ENCODE measurements at places on chromosomes 2 and 18. TPM values are rescaled to one million over a fixed set of nuclear protein-coding genes. Genes with fewer than 3 reads are reported as not detected.

DNA sequence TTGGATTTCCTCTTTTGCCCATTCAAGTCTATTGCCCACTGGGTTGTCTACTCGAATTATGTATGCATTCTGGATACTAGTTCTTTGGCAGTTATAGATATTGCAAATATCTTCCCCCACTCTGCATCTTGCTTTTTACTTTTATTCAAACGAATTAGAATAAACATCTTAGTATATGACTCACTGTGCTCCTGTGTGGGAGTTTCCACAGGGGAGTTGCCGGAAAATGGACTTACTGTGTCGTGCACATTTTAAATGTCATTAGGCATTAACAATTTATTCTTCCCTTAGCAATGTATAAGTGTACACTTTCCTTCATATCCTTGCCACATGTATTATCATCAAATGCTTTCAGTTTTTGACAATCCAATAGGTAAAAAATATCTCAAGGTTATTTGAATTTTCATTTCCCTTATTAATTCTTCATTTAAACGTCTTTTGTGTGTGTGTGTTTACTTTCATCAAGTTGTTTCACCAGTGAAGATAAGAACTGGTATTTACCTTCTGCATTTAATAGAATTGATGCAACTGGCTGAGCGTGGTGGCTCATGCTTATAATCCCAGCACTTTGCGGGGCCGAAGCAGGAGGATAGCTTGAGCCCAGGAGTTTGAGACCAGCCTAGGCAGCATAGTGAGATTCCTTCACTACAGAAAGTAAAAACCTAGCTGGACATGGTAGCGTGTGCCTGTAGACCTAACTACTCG is 4.6 kb upstream of the UGT1A5 start:
- peaks cover 47% of the 10 kb centered on the region for H3K4me1 ChIP-seq
- peak; percentile 74 for DNase-seq
- no peaks in the 10 kb centered on the region for H3K27me3 ChIP-seq
- peak overlapping the region; percentile 91 for H3K27ac ChIP-seq
- peak overlapping the region; percentile 53 for H3K4me3 ChIP-seq

GRCh38 chr2:60052601-60053000 is 500.9 kb downstream of the BCL11A start:
- H3K36me3 ChIP-seq = no peaks in the 10 kb centered on the region
- H3K4me3 ChIP-seq = no peak overlapping the region
- H3K4me1 ChIP-seq = no peaks in the 10 kb centered on the region
- no peak overlapping the region for H3K27ac ChIP-seq
- DNase-seq = no peak

FER1L5 gene
- not detected for total RNA-seq

GRCh38 chr2:105635564-105635963 is 109.1 kb upstream of the NCK2 start:
- no peak for DNase-seq
- H3K4me3 ChIP-seq = no peak overlapping the region
- H3K4me1 ChIP-seq = no peaks in the 10 kb centered on the region
- H3K27me3 ChIP-seq = peaks cover 14% of the 10 kb centered on the region
- H3K27ac ChIP-seq = no peak overlapping the region

- peak overlapping the region; percentile 83 for H3K27ac ChIP-seq
- H3K4me3 ChIP-seq = no peak overlapping the region
- no peaks in the 10 kb centered on the region for H3K36me3 ChIP-seq
- H3K4me1 ChIP-seq = peaks cover 21% of the 10 kb centered on the region
- no peaks in the 10 kb centered on the region for H3K27me3 ChIP-seq
Measured at GRCh38 chr2:31430439-31431165, 16.1 kb upstream of the XDH start.

GRCh38 chr2:29509397-29509796 is 394.2 kb downstream of the CLIP4 start:
- H3K4me1 ChIP-seq = peaks cover 7% of the 10 kb centered on the region
- no peak overlapping the region for H3K4me3 ChIP-seq
- no peaks in the 10 kb centered on the region for H3K27me3 ChIP-seq
- no peak for DNase-seq
- no peaks in the 10 kb centered on the region for H3K36me3 ChIP-seq

DNA sequence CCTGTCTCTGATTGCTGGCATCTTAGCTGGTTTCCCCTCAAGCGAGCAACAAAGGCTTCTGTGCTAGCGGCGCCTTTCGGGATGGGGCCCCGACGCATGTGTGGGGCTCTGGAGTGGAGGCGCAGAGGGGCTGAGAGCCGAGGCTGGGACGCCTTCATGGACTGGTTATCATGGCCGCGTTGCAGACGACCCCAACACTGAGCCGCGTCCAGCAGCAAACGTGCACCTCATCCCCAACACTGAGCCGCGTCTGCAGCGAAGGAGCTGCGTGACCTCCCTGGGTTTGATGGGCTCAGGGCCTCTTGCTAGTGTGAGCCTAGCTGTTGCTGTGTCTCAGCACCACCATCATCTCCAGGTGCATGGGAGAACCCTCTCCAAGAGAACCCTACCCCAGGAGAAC is 123.7 kb upstream of the CTDP1 start:
- DNase-seq = no peak
- H3K27ac ChIP-seq = no peak overlapping the region
- H3K4me1 ChIP-seq = no peaks in the 10 kb centered on the region
- no peaks in the 10 kb centered on the region for H3K36me3 ChIP-seq
- H3K4me3 ChIP-seq = no peak overlapping the region

CDH2 gene
- 39.2 TPM for total RNA-seq

- peaks cover 8% of the 10 kb centered on the region for H3K4me1 ChIP-seq
- H3K4me3 ChIP-seq = no peak overlapping the region
- no peak overlapping the region for H3K27ac ChIP-seq
- DNase-seq = no peak
Measured at GRCh38 chr18:25283781-25284180, 68.2 kb downstream of the ZNF521 start.

DNA sequence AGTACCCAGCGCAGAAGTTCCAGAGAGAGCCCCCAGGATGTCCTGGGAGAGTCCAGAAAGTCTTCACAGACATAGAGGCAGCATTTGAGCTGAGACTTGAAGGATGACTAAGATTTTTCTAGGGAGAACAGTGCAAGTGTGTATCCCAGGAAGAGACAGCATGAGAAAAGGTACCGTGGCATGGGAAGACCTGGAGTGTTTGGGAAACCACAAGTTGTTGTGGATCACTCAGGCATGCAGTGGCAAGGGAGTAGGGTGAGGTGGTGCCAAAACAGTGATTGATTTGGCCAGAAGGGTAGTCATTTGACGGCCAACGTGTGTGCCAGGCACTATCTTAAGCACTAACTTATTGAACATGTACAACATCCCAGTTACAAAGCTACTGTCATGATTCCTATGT is 24.5 kb upstream of the KCNK3 start:
- no peaks in the 10 kb centered on the region for H3K36me3 ChIP-seq
- peaks cover 14% of the 10 kb centered on the region for H3K27me3 ChIP-seq
- H3K27ac ChIP-seq = no peak overlapping the region
- peaks cover 20% of the 10 kb centered on the region for H3K4me1 ChIP-seq
- DNase-seq = no peak

DNA sequence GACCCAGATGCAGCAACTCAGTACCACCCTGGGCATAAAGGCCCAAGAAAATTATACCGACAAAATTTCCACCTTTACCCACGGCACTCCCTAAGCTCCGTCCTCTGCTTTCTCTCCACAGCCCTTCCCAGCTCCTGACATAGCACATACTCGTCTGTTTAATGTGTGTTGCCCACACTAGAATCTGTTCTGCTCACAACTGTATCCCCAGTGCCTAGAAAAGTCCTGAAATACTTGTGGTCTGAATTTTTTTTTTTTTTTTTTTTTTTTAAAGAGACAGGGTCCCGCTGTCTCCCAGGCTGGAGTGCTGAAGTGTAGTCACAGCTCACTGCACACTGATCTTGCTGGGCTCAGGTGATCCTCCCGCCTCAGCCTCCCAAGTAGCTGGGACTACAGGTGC is 62.3 kb downstream of the ADCY3 start:
- no peak for DNase-seq
- no peaks in the 10 kb centered on the region for H3K27me3 ChIP-seq
- no peaks in the 10 kb centered on the region for H3K4me1 ChIP-seq
- H3K36me3 ChIP-seq = no peaks in the 10 kb centered on the region
- H3K27ac ChIP-seq = no peak overlapping the region
- H3K4me3 ChIP-seq = no peak overlapping the region

TUBB8B gene
- not detected for total RNA-seq

GRCh38 chr18:42025491-42025890 is 70.5 kb downstream of the PIK3C3 start:
- no peak overlapping the region for H3K4me3 ChIP-seq
- H3K4me1 ChIP-seq = no peaks in the 10 kb centered on the region
- no peaks in the 10 kb centered on the region for H3K36me3 ChIP-seq
- H3K27me3 ChIP-seq = no peaks in the 10 kb centered on the region
- H3K27ac ChIP-seq = no peak overlapping the region
- DNase-seq = no peak

LAMA1 gene
- not detected for total RNA-seq

ZNF512 gene
- not detected for total RNA-seq

SFTPB gene
- total RNA-seq = not detected

- H3K4me3 ChIP-seq = no peak overlapping the region
- DNase-seq = no peak
- no peaks in the 10 kb centered on the region for H3K36me3 ChIP-seq
- H3K27me3 ChIP-seq = no peaks in the 10 kb centered on the region
Measured at GRCh38 chr2:112782234-112782799, 2.0 kb downstream of the IL1A start.

- peaks cover 3% of the 10 kb centered on the region for H3K36me3 ChIP-seq
- no peak overlapping the region for H3K4me3 ChIP-seq
- H3K27ac ChIP-seq = no peak overlapping the region
- peaks cover 4% of the 10 kb centered on the region for H3K4me1 ChIP-seq
Measured at GRCh38 chr2:186645999-186646398, 47.9 kb upstream of the FAM171B start.

GRCh38 chr2:197613509-197613987 is 61.8 kb downstream of the RFTN2 start:
- peak; percentile 86 for DNase-seq
- H3K4me1 ChIP-seq = peaks cover 33% of the 10 kb centered on the region
- peak overlapping the region; percentile 16 for H3K27ac ChIP-seq

- peaks cover 19% of the 10 kb centered on the region for H3K27me3 ChIP-seq
- no peaks in the 10 kb centered on the region for H3K36me3 ChIP-seq
- H3K4me1 ChIP-seq = no peaks in the 10 kb centered on the region
- DNase-seq = no peak
Measured at GRCh38 chr2:210938228-210938627, 381.8 kb downstream of the CPS1 start.

GRCh38 chr18:37537868-37538525 is 27.6 kb downstream of the CELF4 start:
- H3K4me1 ChIP-seq = no peaks in the 10 kb centered on the region
- H3K36me3 ChIP-seq = no peaks in the 10 kb centered on the region
- DNase-seq = peak; percentile 41

- no peak overlapping the region for H3K4me3 ChIP-seq
- DNase-seq = no peak
- H3K4me1 ChIP-seq = no peaks in the 10 kb centered on the region
- no peaks in the 10 kb centered on the region for H3K36me3 ChIP-seq
Measured at GRCh38 chr2:236214376-236214995, 46.3 kb upstream of the GBX2 start.

TMEFF2 gene
- not detected for total RNA-seq

- DNase-seq = no peak
- H3K4me1 ChIP-seq = peaks cover 27% of the 10 kb centered on the region
- H3K27ac ChIP-seq = no peak overlapping the region
- H3K36me3 ChIP-seq = no peaks in the 10 kb centered on the region
- no peaks in the 10 kb centered on the region for H3K27me3 ChIP-seq
Measured at GRCh38 chr2:85173909-85174308, 40.7 kb downstream of the TCF7L1 start.

DNA sequence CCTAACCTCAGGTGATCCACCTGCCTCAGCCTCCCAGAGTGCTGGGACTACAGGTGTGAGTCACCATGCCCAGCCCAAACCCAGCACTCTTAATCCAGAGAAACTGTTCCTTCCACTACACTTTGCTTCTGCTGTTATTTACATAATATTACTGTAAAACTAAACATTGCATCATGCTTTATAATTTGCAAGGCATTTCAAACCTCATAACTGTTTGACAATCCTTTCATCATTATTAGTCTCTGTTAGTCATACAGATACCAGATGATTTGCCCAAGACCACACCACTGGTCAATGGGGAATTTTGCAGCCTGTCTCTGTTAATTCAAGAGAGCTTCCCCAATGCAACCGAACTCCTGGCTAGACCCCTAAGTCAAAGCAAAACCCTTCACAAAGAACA is 338.3 kb downstream of the ALK start:
- H3K27ac ChIP-seq = peak overlapping the region; percentile 83
- no peak overlapping the region for H3K4me3 ChIP-seq
- no peaks in the 10 kb centered on the region for H3K27me3 ChIP-seq
- H3K4me1 ChIP-seq = peaks cover 38% of the 10 kb centered on the region
- H3K36me3 ChIP-seq = no peaks in the 10 kb centered on the region
- peak; percentile 91 for DNase-seq

GRCh38 chr18:811892-812375 is at the start of gene YES1:
TSS of gene YES1 (minus strand) at chr18:812242. CDS start at chr18:756827, 55,415 bp downstream.
- H3K27ac ChIP-seq = peak within 1 kb of the TSS; percentile 97
- peaks cover 12% of the 10 kb centered on the region for H3K4me1 ChIP-seq
- DNase-seq = peak; percentile 85
- no peaks in the 10 kb centered on the region for H3K27me3 ChIP-seq
- no peaks in the 10 kb centered on the region for H3K36me3 ChIP-seq

NTSR2 gene
- not detected for total RNA-seq
